ENCODE measurements at places on chromosomes 12 and 14. TPM values are rescaled to one million over a fixed set of nuclear protein-coding genes. Genes with fewer than 3 reads are reported as not detected.

The TAS2R42 gene
- total RNA-seq: not detected

The TCTN2 gene
- total RNA-seq: 13.5 TPM

The SYNDIG1L gene
- not detected for total RNA-seq

The PYGL gene
- total RNA-seq: 151 TPM

The RASSF9 gene
- 1.0 TPM for total RNA-seq

The TPH2 gene
- total RNA-seq: not detected

The AHNAK2 gene
- 204 TPM for total RNA-seq

The CLEC9A gene
- total RNA-seq: not detected

The IGF1 gene
- total RNA-seq: not detected

The KRT8 gene
- total RNA-seq: 4,836 TPM

The AKAP3 gene
- 0.05 TPM for total RNA-seq

The NTN4 gene
- 48.9 TPM for total RNA-seq

The RABGGTA gene
- total RNA-seq: 18.2 TPM

The TEX52 gene
- total RNA-seq: not detected

The PROX2 gene
- not detected for total RNA-seq

The A2ML1 gene
- not detected for total RNA-seq

The TMTC1 gene
- total RNA-seq: 0.05 TPM

The AQP2 gene
- total RNA-seq: not detected

The CCND2 gene
- 0.12 TPM for total RNA-seq

The PPP1R36 gene
- total RNA-seq: 0.38 TPM

The KRT79 gene
- 0.08 TPM for total RNA-seq

The FLVCR2 gene
- total RNA-seq: 9.2 TPM

The OR11H7 gene
- total RNA-seq: not detected

The SOAT2 gene
- total RNA-seq: 0.24 TPM

The SPIC gene
- not detected for total RNA-seq

The GLT1D1 gene
- not detected for total RNA-seq

The NOS1 gene
- total RNA-seq: 0.30 TPM

The IQSEC3 gene
- not detected for total RNA-seq

Data from A549 treated with Mapracorat at 1 μM for 4 hours (cell line).